Stimulated activated CD4-positive, alpha-beta T cell treated with anti-CD3 and anti-CD28 coated beads, Interleukin-15, amount 100 ng/mL, for 24 hours (primary cell): ENCODE measurements at places on chromosomes 11 and 22.

GRCh38 chr11:19576054-19576453 lies 136.6 kb upstream of the NAV2 start:
- DNase-seq, result no peak

GRCh38 chr22:27270818-27271510 lies 530.6 kb downstream of the MN1 start:
- DNase-seq, result no peak

DNA sequence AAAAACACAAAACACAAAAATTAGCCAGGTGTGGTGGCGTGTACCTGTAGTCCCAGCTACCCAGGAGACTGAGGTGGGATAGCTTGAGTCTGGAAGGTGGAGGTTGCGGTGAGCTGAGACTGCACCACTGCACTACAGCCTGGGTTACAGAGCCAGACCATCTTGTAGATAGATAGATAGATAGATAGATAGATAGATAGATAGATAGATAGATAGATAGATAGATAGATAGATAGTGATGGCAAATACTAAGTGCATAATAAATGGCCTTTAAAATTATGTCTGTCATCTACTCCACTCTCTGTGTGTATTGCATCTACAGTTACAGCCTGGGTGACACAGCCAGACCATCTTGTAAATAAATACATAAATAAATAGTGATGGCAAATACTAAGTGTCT lies 56.0 kb upstream of the CHRM4 start:
- DNase-seq, result no peak

DNA sequence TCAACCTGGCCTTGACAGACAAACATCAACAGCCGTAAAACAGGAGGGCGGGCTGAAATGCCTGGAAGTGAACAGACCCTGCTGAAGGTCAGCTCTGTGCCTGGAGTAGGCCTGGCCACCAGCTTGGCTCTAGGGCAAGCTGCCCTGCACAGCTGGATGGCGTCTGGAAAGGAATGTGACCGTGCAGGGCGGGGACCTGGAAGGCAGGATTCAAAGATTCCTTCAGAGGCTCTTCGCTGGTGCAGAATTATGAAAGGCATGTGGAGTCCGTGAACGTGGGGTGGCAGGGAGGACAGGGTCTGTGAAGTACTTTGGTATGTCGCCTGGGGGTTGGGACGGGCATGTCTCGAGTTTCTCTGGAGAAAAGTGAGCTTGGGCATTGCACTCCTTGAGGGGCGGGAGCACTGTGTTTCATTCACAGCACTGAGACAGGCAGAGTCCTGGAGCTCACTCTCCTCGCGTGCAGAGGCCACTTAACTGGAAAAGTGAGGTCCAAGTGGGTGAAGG lies 1.5 kb downstream of the EHD1 start:
- peak; percentile 42 for DNase-seq

DNA sequence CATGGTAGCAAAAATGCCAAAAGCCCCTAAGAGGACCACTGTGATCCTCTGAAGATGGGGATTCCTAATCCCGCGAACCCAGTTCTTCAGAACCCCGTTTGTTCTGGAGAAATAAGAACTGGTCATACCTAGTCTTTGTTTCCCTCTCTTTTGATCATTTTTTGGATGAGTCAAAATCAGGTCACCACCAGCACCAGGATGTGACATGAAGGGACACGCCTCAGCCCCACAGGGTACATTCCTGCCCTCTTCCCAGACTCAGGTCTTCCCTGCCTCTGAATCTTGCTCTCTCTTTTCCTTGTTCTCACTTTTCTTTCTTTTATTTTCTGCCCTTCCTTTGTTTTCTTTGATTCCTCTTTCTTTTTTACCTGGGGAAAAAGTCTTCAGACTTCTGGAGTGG lies 14.6 kb upstream of the ANO1 start:
- DNase-seq, result no peak

- DNase-seq, result no peak
Measured at GRCh38 chr11:50182486-50182885, 149.8 kb downstream of the OR4C45 start.

- no peak for DNase-seq
Measured at GRCh38 chr11:131218542-131218941, 151.9 kb upstream of the NTM start.

DNA sequence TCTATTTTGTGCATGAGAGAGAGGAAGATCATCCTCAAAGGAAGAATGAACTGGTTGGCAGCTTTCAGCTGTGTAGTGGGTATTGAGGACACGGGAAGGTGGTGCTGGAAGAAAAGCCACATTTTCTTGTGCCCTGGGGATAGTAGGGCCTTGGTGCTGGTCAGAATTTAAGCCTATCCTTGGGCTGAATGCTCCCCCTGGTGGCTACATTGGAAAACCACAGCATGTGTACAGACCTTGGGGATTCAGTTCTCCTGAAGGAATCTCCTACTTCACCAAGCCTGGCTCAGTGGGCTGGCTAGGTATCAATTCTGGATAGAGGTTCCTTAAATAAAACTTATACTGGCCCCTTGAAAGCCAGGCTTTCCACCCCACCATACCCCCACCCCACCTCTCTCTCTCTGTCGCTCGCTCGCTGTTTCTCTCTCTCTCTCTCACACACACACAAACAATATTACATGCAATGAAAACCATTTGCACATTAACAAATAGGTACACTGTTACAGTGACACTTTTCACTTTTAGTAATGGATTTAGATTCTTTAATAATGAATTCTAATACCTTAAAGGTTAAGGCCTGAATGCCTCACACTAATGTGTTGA lies 2.8 kb upstream of the OR51M1 start:
- DNase-seq, result peak; percentile 51

DNA sequence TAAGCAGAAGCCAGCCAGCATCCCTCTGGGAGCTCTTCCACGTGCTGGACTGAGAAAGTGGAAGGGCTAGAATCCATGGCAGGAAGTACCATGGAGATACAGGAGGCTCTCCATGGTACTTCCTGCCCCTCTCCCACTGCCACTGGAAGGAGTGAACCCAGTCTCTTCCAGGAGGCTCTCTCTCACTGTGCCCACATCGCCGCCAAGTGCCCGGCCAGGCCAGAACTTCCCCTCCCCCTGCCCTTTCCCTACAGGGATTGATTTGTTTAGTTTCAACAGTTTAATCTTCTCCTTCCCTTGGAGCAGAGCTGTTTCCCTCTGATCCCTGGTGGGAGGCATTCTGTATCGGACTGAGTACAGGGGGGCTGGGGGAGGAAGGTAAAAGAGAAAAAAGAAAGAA lies 133.6 kb downstream of the DSCAML1 start:
- no peak for DNase-seq

- peak; percentile 49 for DNase-seq
Measured at GRCh38 chr11:35066783-35067423, 72.1 kb upstream of the CD44 start.

DNA sequence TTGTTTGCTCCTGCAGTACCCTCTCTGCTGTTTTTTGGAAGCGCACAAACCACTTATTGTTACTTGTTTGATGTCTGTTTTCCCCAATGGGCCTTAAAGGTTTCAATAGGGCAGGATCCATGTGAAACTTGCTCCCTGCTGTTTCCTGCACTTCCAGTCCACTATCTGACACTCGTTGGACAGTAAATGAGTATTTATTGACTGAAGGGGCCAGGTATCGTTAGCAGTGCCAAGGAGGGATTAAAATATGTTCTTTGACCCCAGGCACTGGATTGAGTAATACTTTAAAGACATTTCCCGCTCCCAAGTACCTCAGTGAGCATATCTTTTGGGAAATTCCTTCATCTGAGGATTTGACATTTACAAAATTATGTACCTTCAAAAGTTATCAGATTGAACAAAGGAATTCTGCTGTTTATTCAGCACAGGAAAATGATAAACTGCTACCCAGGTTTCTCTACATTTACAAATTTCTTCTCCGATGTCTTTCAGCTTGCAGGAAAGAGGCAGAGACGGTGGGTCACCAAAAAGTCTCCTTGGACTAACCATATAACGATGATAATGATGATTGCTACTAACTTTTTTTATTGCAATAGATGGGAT lies 23.3 kb upstream of the OR9Q2 start:
- no peak for DNase-seq

GRCh38 chr11:123760894-123761293 lies 6.6 kb upstream of the OR6X1 start:
- DNase-seq, result no peak

DNA sequence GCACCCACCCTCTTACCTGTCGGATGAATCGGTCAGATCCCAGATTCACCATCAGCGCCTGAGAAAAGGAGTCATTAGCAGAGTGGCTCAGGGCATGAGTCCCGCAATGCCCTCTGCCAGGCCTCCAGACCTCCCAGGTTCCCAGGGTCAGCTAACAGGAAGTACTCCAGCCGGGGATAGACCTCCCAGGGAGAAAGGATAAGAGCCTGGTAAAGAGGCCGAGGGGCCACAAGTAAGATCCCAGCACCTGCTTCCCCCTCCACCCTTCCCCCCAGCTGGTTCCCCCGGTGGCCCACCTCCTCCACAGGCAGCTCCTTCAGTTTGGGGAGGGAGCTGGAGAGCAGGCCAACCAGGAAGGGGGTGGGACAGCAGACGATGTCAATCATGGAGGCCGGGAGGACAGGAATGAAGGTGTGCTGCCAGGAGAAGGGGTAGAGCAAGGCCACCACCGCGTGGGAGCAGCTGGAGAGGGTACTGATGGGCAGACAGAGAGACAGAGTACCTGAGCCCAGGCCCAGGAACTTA lies 16.4 kb downstream of the RPL27A start:
- no peak for DNase-seq

DNA sequence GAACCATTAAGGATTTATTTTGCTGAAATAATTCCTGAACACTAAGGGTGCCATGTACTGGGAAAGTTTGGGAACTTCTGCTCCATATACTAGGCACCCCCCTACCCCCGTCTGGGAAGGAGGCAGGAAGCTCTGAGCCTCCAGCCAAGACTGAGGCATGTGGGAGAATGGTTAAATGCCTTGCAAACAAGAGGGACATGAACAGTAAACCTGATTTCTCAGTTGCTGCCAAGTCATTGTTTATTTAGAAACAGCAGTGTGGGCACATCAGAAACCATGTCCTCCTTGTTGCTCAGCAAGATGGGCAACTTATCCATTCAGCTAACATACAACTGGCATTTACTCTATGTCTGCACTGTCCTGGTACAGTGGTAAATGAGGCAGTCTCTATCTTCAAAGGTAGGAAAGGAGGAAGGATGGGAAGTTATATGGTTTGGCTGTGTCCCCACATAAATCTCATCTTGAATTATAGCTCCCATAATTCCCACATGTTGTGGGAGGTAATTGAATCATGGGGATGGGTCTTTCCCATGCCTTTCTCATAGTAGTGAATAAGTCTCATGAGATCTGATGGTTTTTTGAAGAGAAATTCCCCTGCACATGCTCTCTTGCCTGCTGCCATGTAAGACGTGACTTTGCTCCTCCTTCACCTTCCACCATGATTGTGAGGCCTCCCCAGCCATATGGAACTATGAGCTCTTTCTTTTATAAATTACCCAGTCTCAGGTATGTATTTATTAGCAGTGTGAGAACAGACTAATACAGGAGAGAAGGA lies 459.1 kb downstream of the MIAT start:
- no peak for DNase-seq

DNA sequence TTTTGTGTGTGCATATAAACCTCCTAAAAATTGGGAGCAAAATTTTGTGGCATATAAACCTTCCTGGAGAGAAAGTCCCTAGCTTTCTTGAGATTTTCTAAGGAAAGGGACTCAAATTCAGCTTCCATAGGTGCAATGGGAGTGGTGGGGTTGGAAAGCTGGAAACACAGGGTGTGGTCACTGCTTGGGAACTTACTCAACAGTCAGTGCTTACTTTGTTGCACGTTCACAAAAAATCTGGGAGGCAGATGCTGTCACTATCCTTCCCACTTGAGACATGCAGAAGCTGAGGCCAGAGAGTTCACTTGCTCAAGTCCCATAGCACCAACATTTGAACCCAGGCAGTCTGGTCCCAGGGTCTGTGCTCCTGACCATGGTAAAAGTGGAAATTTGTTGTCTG lies 3.9 kb upstream of the CATSPERZ start:
- DNase-seq, result no peak
